ENCODE measurements at places on chromosomes 1 and 21.

GRCh38 chr1:88922214-88922613 is 30.8 kb upstream of the GTF2B start:
- DNase-seq = no peak

DNA sequence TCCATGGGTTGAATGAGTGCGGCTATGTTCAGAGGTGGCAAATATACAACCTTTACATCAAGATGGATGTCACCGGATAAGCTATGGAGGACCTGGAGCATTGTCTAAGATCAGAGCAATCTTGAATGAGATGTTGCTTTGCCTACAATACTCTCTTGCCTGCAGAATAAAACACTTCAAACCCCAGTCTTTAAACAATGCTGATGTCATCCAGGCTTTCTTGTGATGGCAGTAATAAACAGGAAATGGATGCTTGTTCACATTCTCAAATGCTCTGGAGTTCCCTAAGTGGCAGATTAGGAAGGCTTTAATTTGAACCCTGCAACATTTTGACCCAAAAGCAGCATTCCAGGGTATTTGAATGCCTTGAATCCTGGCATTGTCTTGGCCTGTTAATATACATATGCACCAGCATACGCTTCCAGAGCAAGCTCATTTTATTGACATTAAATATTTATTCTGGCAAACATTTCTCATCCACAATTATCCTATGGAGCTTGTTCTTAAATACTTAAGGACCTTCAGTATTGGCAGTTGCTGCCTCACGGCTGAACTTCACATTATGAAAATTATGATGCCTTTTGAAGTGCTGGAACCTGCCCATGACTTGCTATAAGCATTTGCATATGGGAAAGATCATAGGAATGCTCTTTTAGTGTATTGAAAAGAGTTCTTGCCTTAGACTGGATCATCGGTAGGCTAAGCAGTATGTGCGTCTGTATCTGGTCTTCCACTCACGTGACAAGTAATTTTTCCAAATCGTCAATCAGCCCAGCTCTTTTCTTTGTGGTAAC is 422.7 kb downstream of the SIPA1L2 start:
- DNase-seq = no peak

DNA sequence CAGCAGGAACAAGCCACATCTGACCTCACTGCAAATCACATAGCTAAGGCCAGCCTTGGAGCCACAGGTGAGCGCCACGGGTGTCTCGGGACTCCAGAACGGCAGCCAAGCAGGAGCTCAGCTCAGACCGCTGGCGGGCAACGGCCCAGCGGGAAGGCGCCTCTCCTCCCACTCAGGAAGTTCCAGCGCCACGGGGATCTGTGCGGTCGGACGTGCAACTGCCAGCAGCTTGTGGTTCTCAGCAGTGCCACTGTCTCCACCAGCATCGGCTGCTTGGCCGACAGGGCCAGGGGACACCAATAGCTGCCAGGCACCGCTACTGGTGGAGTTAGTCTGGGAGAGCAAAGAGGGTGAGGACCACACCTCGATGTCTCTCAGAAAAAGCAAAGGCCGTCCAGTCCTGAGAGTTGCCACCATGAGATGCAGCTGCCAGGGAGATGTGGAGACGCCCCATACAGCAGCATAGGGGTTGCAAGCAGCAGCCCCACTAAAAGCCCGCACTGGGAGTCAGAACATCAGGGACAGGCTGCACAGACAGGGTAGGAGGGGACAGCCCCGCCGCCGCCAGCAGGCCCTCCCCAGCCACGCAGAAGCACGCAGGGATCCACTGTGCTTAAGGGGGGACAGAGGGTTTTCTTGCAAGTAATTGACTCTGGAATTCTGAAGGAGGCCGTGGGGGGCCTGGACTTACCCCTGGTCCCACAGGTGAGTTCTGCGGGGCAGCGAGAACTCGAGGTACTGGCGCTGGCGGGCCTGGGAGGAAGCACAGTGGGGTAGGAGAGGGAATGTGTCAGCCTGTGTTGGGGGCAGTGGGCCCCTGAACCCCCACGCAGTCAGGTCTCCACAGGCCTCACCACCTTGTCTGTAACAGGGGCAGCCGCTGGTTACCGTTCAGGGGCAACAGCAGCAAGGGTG is 83.5 kb downstream of the NPHP4 start:
- no peak for DNase-seq

- DNase-seq = no peak
Observed at GRCh38 chr21:15480160-15480559, 249.6 kb upstream of the USP25 start.

Data from NCI-H460 (cell line).